ENCODE measurements at places on chromosomes 6 and 20. TPM values are rescaled to one million over a fixed set of nuclear protein-coding genes. Genes with fewer than 3 reads are reported as not detected.

PAK5 gene
- total RNA-seq, result not detected

NCOA5 gene
- total RNA-seq, result 47.2 TPM

SOBP gene
- not detected for total RNA-seq

CPXM1 gene
- not detected for total RNA-seq

OR2J2 gene
- not detected for total RNA-seq

OLIG3 gene
- not detected for total RNA-seq

- no peaks in the 10 kb centered on the region for H3K27me3 ChIP-seq
- no peak overlapping the region for H3K27ac ChIP-seq
- no peaks in the 10 kb centered on the region for H3K4me1 ChIP-seq
- H3K36me3 ChIP-seq, result no peaks in the 10 kb centered on the region
These were observed 120.4 kb downstream of the PHACTR3 start for GRCh38 chr20:59724457-59725366.

- no peaks in the 10 kb centered on the region for H3K36me3 ChIP-seq
- no peaks in the 10 kb centered on the region for H3K4me1 ChIP-seq
- H3K27ac ChIP-seq, result no peak overlapping the region
- no peaks in the 10 kb centered on the region for H3K27me3 ChIP-seq
- no peak overlapping the region for H3K4me3 ChIP-seq
These were observed 931.1 kb upstream of the EYS start for GRCh38 chr6:66638099-66638498.

- no peak for DNase-seq
- H3K27me3 ChIP-seq, result no peaks in the 10 kb centered on the region
- H3K4me3 ChIP-seq, result no peak overlapping the region
- H3K27ac ChIP-seq, result no peak overlapping the region
- no peaks in the 10 kb centered on the region for H3K36me3 ChIP-seq
- peaks cover 2% of the 10 kb centered on the region for H3K4me1 ChIP-seq
These were observed 51.4 kb downstream of the WDR27 start for GRCh38 chr6:169650241-169650958.

DNA sequence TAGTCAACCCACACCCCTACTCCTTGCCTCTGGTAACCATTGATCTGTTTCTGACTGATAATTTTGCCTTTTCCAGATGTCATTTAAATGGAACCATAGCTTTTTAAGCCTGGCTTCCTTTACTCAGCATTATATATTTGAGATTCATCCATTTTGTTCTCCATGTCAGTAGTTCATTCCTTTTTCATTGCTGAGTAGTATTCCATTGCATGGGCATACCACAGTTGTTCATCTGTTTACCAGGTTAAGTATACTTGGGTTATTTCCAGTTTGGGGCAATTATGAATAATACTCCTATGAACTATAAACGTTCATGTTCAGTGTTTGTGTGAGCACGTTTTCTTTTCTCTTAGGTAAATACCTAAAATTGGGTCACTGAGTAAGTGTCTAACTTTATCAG, 25.1 kb downstream of the FGD2 start:
- no peak for DNase-seq
- H3K4me3 ChIP-seq, result no peak overlapping the region
- no peak overlapping the region for H3K27ac ChIP-seq
- peaks cover 9% of the 10 kb centered on the region for H3K4me1 ChIP-seq
- H3K27me3 ChIP-seq, result no peaks in the 10 kb centered on the region

DNA sequence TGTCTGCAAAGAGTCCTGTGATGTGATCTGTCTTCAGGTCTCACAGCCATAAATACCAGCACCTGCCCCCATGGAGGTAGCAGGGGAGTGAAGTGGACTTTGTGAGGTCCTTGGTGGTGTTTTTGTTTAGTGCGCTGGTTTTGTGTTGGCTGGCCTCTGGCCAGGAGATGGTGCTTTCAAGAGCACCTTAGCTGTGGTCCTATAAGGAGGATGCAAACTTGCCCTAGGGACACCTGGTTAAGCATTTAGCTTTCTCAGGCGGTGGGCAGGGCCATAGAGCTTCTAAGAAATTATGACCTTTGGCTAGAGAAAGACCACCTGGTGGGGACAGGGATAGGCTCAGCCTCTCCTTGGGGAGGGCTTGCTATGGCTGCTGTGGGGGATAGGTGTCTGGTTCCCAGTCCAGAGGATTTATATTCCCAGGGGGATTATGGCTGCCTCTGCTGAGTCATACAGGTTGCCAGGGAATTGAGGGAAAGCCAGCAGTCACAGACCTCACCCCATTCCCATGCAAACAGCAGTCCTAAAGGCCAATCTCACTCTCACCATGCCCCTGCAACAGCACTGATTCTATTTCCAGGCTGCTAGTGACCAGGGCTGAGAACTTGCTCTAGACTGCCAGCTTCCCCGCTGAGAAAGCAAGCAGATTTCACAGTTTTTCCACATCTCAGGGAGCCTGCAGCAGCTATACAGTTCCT, 259.3 kb downstream of the TFAP2B start:
- H3K36me3 ChIP-seq, result no peaks in the 10 kb centered on the region
- H3K27me3 ChIP-seq, result no peaks in the 10 kb centered on the region
- no peaks in the 10 kb centered on the region for H3K4me1 ChIP-seq
- no peak overlapping the region for H3K4me3 ChIP-seq
- DNase-seq, result no peak

EBF4 gene
- 3.1 TPM for total RNA-seq

GRCh38 chr6:137309078-137309762, 90.0 kb upstream of the IFNGR1 start:
- H3K27me3 ChIP-seq, result no peaks in the 10 kb centered on the region
- no peak overlapping the region for H3K27ac ChIP-seq
- no peak overlapping the region for H3K4me3 ChIP-seq
- no peaks in the 10 kb centered on the region for H3K36me3 ChIP-seq
- peaks cover 11% of the 10 kb centered on the region for H3K4me1 ChIP-seq
- no peak for DNase-seq

SEL1L2 gene
- not detected for total RNA-seq

DNA sequence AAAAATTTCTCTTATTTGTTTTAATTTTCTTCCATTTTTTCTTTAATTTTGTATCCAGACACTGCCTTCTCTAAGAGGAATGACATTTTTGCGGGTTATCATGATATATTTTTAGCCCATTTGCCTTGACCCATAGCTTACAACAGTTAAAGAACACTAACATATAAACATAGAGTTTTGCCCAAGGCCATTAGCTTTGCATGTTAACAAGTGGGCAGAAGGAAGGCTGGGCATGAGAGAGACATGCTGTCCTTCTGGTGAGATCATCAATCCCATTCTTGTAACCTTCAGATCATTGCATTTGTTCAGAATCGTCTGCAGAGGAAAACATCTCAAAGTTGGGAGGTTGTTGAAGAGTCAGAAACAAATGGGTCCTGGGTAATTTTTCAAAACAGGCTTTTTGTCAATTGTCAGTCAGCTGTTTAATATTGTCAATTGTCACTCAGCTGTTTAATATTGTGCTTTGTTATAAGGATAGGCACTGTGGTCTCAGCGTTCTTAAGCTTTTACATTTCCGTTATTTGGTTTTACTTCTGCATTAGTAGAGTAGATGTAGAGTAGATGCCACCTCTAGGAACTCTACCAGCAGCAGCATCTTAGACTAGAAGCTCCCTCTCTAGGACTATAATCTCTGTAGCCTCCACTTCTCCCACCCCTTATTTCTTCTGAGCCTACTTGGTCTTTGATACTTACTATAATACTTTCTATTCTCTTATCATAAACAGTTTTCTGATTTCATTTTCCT, 243.1 kb downstream of the ESR1 start:
- DNase-seq, result no peak
- H3K27me3 ChIP-seq, result no peaks in the 10 kb centered on the region
- no peaks in the 10 kb centered on the region for H3K4me1 ChIP-seq
- H3K27ac ChIP-seq, result no peak overlapping the region
- no peak overlapping the region for H3K4me3 ChIP-seq
- no peaks in the 10 kb centered on the region for H3K36me3 ChIP-seq

All from CD4-positive, alpha-beta memory T cell (primary cell).